ENCODE measurements at places on chromosomes 16 and 17.

DNA sequence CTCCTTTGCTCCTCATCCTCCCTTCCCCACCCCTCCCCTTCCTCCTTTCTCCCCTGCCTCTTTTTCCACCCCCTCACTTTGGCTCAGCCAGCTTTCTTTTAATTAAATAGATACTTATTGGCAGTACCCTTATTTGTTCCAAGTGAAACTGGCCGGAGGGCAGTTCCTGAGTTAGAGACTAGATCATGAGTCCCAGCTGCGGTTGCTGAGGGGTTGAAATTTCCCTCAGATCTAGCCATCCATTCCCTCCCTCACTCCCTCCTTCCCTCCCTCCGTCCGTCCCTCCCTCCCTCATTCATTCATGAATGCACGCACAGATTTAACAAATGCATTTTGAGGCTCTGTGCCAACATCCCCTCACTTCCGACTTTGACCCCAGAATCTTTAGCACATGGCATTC lies 519.2 kb upstream of the EEF2KMT start:
- no peak for DNase-seq

GRCh38 chr16:2820836-2821486 lies 3.9 kb downstream of the PRSS21 start:
- no peak for DNase-seq

DNA sequence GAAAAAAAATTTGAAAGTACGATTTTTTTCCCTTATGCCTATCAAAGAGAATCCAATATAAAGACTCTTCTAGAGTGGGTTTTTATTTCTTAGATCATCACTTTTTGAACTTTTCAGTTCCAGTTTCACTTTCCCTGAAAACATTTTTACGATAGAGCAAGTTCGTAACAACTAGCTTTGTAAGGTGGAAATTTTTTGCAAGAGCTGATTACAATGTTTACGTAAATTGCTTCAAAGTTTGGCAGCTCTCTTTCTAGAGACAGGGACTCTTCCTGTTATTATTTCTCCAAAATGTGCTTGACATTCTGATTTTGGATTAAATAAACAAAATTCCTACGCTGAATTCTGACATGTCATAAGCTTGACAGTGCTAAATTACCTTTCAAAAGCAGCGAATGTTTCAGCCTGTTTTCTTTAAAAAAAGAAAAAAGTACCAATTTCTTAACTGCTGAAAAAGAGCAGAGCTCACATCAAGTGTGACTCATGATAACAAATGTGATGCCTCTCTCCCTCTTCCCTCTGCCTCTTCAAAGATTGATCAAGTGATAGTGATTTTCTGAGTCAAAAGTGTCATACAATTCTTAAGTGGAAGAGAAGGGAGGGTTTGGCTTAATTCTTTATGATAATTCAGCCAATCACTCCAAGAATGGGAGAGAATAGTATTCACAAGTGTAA lies 175.2 kb downstream of the KCNJ2 start:
- peak; percentile 10 for DNase-seq

DNA sequence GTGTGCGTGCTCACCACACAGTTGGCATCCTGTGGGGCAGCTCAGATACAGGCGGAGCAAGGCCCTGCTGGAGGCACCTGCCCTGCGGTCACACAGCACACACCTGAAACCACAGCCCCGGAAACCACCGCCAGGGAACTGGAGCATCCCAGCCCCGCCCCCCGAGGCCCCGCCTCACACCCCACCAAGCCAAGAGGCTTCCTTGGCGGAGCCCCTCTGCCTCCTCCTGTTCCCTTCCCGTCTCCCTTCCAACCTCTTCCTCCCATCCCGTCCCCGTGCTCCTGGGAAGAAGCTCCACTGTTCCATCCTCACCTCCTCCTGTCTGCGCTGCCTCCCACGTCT lies 205.5 kb downstream of the NTN1 start:
- DNase-seq = no peak

- DNase-seq = no peak
These were observed 16.3 kb downstream of the C16orf46 start for GRCh38 chr16:81060576-81061306.

DNA sequence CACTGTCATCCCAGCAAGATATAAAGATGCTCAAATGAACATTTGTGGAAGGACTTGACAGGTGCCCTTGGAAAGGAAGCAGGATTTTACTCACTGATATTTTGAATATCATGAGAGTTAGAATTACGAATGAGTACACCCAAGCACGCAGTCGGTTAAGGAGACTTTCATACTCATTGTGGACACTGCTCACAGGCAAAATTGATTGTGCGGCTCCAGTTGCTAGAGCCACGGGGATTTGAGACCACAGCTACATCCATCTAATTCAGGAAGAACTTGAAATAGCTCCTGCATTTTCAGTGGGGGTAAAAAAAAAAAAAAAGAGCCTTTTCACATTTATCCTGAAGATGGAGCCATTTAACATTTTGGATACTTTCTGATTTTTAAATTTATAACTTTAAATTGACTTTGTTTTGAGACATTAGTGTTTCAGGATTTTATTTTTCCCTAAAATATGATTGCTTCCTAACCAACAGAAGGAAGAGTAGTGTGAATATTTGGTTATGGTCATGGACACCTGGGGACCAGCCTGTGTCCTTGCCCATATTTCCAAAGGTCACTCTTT lies 1080.1 kb upstream of the EEF2KMT start:
- no peak for DNase-seq

DNA sequence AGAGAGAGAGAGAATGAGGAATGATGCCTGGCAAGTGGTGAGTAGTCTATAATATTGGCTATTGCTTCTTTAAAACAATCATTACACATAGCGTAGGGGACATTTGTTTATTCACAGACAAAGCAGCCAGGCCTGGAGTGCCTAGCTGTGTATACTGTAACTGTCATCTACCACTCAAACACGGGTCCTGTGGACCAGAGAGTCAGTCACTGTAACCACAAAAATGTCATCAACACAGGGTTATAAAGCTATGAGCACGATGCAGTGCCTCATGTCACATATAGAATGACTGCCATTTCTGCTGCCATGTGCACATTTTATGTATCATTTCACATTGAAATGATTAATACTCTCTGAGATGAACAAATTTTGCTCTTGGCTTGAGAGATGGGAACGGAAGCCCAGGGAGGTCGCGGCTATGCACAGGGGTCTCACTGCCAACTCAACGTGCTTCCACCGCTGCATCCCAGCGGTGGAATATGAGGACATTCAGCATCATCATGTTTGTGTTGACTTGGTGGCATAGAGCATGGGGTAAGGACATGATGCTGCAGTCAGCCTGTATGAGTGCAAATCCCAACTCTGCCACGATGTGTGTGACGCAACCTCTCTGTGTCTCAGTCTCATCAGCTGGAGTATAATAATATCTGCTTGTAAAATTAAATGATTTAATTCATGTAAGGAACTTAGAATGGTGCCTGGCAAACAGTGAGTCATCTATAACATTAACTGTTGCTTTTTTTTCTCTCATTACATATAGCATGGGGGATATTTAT lies 3.3 kb downstream of the MT1H start:
- DNase-seq = no peak

- DNase-seq = no peak
These were observed 3.6 kb downstream of the EVI2B start for GRCh38 chr17:31310260-31310659.

DNA sequence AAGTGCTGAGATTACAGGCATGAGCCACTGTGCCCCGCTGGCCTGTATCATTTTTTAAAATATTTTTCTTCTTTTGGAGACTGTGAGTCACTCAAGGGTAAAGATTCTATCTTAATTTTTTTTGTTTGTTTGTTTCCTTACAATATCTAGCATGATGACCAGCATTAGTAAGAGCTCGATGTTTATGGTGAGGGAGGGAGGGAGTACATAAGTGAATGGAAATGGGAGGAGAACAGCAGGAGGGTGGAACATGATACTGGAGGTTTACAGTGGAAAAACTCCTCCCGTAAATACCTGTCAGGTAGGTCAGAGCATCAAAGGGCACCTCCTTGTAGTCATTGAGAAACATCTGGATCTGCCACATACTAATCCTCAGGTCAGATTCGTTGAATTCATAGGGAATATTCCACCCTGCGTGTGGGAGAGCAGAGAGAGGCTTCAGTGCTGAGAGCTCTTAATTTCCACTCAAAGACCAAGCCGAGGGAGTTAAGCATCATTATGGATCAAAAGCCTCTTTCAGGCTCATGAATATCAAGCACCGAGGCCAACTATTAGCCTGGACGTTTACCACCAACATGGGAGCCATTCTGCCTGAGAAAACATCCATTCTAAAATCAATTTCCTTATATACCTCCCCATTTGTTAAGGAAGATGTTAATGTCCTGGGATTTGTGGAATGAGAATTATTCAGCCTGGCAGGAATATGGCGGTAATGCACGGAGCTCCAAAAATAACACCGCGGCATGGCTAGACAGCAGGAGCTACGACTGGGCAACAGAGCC lies 51.8 kb downstream of the LYRM1 start:
- DNase-seq = no peak

GRCh38 chr16:66270333-66270927 lies 96.1 kb upstream of the CDH5 start:
- DNase-seq = peak; percentile 68

- DNase-seq = peak; percentile 89
These were observed 18.9 kb upstream of the MYH10 start for GRCh38 chr17:8649157-8650118.

GRCh38 chr17:71396711-71397110 lies 724.1 kb upstream of the SOX9 start:
- DNase-seq = no peak

DNA sequence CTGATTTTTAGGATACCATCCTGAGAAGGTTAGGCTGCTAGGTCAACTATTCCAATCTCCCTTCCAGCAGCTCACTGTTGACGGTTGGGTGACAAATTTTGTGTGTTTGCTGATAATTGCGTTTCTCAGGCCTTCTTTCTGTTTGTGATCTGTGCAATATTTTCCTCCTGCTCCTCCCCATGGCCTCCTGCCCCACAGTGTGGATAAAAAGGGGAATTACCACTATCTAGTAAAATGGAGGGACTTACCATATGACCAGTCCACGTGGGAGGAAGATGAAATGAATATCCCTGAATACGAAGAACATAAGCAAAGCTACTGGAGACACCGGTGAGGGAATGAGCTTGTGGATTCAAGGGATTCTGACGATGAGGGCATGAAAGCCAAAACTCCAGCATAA lies 9.2 kb downstream of the CHD3 start:
- DNase-seq = peak; percentile 46

DNA sequence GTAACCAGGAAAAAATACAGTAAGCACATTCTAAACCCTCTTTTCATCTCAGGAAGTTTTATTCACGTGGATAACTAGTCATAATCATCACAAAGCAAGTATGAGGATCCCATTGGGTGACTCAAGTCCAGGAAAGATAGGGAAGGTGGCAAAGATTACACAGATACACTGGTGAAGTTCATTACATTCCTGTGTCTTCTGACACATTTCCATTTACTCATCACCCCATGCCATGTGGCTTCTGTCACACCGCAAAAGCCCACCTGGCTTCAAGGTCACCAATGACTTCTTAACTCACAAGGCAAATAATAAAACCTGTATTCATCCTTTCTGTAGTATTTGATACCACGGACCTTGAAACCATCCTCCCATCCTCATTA lies 17.0 kb downstream of the HS3ST3A1 start:
- DNase-seq = peak; percentile 72

DNA sequence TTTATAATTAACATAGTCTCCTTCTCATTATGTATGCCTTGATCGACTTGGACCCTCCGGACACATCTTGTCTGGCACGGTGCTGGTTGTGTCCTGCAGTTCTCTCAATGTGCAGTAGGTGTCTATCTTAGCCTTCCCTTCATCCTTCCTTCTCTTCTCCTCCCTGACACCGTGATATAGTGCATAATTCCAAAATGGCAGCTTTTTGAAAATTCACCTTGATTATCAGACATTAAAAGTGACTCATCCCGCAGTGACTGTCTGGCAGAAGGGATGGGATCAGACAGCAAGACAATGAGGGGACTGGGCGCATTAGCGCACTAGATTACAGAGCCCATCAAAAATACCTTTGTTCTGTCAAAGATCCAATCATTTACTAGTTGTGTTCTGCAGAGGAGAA lies 70.0 kb upstream of the PMFBP1 start:
- DNase-seq = peak; percentile 64

DNA sequence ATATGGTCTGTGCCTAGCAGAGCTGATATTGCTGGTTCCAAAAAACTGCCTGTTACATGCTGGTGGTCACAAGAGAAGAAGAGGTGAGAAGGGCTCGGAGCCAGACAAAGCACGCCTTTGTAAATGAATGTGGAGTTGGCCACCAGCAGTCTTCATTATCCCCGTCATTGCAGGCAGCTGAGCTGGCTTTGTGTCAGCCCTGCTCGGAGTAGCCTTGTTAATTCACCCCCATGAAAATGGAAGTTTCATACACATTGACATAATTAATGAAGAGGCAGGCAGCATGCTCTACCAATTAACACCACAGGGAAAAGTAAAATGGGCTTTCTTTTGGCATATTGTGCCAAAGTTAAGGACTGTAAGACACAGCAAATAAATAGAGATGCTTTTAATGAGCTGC lies 113.7 kb upstream of the RBFOX1 start:
- DNase-seq = no peak

DNA sequence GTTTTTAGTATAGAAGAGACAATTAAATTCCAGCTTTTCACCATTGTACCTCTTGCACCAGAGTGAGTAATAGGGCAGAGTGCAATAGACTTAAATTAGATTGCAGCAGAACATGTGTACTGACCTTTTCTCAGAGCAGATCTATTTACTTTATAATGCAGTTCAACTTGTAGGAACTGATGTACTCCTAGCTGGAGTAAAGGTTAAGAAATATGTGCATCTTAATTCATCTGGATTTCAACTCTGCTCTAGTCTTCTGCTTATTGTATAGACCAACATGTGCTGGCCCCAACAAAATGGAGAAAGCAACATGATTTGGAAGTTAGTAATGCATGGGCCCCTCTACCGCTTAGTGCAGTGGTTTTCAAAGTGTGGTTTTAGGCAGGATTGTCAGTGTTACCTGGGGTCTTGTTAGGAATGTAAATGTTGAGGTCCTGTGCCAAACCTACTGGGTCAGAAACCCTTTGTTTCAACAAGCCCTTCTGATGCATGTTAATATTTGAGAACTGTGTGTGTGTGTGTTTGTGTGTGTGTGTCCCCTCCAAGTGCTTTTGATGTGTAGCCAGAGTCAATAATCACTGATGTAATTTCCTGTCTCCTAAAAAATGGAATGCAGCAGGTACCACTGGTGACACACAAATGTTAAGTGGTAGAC lies 138.6 kb downstream of the TOX3 start:
- DNase-seq = no peak

All from EL (cell line).